ENCODE measurements at places on chromosomes 16 and 17.
A peak's percentile ranks its signal among the peaks of the same experiment; 100 is the strongest.

DNA sequence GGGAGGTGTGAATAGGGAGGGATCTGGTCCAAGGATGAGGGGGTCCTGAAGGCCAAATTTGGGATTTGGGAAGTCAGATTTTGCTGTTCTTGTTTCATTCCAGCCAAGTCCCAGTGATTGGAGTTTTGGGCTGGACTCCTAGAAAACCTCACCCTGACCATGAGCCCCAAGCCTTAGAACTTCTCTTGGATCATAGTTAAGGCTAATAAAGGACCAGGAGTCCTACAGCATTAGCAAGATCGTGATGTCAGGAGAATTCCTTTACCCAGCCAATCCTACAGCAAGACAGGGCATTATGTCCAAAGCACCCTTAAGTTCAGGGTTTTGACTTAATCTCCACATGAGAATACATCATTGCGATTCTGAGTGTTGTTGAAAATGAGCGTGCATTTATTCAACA lies 85.0 kb downstream of the SOX9 start:
- DNase-seq: no peak

- no peak for DNase-seq
Measured at GRCh38 chr16:53878216-53878615, 174.3 kb downstream of the FTO start.

DNA sequence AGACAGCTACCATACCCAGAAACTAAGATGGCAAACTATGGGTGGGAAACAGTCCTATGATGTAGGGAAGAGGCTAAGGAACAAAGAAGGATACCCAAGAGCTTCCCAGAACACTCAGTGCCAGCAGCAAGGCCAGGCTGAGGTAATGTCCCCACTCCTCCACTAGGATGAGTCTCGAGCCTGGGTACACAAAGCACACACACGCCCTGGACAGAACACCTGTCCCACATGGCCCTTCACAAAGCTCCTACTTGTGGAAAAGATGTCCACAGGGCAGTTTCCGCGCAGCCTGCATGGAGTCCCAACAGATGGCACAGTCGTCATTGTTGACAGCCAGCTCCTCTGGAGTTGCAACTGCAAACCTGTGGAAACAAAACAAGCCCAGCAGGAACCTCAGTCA lies 23.9 kb downstream of the AMFR start:
- no peak for DNase-seq

- peak; percentile 12 for DNase-seq
Measured at GRCh38 chr17:4005296-4006164, 41.3 kb upstream of the ATP2A3 start.

- no peak for DNase-seq
Measured at GRCh38 chr17:47857551-47858455, 6.8 kb upstream of the SP6 start.

GRCh38 chr16:85840395-85840794 lies 40.9 kb downstream of the COX4I1 start:
- no peak for DNase-seq

- peak; percentile 80 for DNase-seq
Measured at GRCh38 chr17:21252796-21253645, at the start of gene NATD1. Gene NATD1, minus strand, starts transcription at chr17:21253410. Its CDS starts 146 bp downstream, at chr17:21253264.

GRCh38 chr16:49621241-49622083 lies 234.4 kb downstream of the ZNF423 start:
- no peak for DNase-seq

DNA sequence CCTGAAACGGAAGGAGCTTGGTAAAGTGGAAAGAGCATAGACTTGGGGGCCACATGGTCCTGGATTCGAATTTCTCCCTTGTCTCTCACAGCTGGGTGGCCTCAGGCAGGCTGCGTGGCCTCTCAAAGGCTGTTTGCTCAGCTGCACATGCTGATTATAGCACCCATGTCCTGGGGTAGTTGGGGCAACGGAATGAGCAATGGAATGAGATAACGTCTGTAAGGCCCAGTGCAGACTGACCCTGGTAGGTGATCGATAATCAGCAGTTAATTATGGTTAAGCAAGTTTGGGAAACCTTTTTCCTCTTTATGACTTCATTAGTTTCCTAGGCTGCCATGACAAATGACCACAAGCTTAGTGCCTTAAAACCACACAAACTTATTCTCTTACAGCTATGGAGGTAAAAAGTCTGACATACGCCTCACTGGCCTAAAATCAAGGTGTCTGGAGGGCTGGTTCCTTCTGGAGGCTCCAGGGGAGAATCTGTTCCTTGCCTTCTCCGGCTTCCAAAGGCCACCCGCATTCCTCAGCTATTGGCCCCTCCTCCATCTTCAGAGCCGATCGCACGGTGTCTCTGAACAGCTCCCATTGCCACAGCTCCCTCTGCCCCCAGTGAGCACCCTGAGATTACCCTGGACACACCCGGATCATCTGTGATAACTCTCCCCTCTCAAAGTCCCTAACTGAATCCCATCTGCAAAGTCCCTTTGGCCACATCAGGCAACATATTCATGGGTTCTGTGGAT lies 294.9 kb upstream of the FOXF1 start:
- DNase-seq: no peak

DNA sequence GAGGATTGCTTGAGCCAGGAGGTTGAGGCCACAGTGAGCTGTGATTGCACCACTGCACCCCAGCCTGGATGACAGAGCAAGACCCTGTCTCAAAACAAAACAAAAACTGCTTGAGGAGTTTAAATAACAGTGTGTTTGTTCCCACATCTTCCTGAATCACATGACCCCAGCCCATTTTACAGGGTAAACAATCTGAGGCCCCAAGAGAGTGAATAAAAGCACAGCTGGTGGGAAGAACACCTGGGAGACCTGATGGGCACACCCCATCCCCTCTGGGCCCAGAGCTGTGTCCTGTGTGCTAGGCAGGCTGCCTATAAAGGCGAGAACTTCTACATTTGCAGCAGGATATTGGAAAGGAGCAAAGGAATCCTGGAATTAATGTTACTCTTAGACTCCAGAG lies 69.6 kb downstream of the PLXDC1 start:
- no peak for DNase-seq

DNA sequence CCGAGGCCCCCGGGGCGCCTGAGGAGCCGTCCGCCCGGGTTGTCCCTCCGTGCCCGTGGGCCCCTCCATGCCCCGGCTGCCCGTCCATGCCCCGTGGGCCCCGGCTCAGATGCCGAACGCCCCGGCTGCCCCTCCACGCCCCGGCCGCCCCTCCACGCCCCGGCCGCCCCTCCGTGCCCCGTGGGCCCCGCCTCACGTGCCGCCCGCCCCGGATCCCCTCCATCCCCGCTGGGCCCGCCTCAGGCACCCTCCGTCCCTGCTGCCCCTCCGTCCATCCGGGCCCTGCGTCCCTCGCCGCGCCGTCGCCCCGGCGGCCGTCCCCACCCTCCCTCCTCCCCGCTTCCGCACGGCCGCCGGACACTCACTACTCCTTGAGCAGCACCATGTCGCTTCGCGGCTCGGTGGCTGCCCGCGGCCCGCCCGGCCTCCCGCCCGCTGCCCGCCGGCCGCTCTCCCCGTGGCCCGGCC lies 382 bp downstream of the PITPNA start:
- DNase-seq: no peak

- DNase-seq: peak; percentile 91
Measured at GRCh38 chr16:3182608-3183444, 5.2 kb upstream of the OR1F1 start.

DNA sequence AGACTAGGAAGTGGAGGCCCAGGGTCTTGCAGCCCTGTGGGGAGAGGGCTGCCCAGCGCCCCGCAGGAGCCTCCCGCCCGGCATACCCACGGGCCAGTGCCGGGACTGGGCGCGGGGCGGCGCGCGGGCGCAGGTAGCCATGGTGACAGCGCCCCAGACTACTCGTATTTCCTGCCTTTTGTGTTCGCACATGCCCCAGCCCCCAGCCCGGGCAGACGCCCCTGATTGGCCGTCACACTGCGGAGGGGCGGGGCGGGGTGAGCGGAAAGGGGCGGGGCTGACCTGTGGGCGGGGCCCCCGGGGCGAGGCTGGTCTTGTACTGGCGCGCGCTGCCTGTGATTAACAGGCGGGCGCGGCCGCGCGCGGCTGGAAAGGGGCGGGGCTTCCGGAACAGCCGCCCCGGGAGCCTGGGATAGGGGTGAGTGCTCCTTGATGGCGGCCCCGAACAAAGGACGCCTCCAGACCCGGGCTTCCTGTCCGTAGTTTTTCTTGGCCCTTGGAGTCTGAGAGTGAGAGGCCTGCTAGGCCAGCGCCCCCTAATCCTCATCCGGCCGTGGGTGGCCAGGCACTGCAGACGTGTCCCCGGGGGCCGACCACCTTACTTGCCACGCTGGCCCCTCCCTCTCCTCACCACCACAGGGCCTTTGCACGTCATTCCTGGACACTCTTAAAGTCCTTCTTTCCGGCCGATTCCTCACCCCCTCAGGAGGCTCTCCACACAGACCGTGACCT lies 71.0 kb downstream of the RAI1 start:
- DNase-seq: peak; percentile 98

- no peak for DNase-seq
Measured at GRCh38 chr17:46135126-46135812, 58.0 kb downstream of the KANSL1 start.

DNA sequence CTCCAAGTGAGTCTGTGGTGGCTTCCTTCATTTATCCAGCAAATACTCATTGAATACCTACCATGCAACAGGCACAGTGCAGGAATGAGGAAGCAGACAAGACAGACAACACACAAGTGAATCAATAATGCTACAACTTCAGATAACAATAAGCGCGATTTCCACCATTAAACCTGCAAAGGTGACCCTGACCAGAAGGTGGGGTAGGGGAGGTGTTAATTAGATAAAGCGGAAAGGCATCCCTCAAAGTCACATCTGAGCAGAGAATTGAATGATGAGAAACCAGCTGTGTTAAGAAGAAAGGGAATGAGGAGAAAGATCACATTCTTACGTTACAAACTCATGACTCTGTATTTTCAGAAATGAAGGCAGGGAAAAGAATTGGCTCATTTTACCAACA lies 26.3 kb downstream of the ZZEF1 start:
- no peak for DNase-seq

DNA sequence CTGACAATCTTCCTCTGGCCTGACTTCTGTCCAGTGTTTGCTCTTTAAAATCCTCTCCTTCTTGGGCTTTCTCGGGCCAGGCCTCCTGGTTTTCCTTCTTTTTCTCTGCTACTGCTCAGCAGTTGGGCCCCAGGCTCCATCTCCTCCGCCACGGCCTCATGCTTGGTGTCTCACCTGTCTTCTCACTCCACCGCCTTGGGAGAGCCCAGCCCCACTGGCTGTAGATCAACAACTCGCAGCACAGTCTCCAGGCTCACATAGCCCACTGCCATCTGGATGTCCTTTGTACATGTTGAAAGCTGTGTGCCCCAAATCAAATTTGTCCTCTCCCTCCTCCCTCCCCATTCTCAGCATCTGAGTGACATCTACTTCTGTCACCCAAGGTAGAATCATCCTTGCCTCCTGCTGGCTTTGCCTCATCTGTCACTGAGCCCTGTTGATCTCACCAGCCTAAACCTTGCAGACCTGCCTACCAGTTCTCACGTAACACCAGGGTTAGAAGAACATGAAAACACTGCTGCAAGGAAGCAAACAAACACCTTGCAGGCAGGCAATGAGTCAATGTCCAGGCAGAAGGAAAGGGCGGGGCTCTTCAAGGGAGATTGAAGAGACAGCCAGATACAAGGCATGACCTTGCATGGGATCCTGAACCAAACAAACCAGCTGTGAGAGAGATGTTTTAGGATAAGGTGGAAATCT lies 103.2 kb upstream of the SMURF2 start:
- DNase-seq: no peak

DNA sequence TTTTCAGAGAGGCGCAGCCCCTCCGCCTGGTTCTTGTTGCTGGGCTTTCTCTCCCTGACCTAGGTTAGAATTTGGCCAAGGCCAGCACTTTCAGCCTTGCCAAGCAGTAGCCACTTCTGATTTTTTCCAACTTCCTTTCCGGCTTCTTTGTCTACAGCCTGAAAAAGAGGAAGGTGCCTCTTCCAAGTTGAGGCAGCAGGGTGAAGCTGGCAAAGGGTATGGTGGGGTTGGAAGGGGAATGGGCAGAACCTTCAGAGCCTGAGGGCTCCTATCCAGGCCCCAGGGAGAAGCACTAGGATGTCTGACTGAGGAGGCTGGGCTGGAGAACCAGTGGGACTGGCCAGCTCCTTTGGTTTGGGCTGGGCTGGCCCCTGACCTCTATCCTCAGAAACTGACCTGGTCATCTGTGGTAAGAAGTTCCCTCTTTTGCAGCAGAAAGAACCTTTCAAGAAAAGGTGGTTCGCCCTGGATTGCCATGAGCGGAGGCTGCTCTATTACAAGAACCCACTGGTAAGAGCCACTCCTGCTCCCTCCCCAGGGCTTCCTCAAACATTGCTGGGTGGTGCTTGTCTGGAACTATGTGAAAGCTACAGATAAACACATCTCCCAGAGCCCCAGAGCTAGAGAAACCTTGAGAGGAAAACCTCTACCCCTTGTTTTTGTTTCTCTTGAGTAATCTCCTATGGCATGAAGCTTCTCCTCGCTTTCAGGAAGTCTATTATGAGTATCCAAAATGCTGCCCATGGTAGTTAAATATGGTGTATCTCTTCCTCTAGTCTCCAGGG lies 16.6 kb upstream of the RNF135 start:
- no peak for DNase-seq

GRCh38 chr17:7311110-7311705 lies 3.8 kb downstream of the EIF5A start:
- no peak for DNase-seq

GRCh38 chr17:983921-984320 lies 4.3 kb upstream of the NXN start:
- DNase-seq: no peak
